AML-193 (cell line): ENCODE measurements at places on chromosomes 2 and 18.

DNA sequence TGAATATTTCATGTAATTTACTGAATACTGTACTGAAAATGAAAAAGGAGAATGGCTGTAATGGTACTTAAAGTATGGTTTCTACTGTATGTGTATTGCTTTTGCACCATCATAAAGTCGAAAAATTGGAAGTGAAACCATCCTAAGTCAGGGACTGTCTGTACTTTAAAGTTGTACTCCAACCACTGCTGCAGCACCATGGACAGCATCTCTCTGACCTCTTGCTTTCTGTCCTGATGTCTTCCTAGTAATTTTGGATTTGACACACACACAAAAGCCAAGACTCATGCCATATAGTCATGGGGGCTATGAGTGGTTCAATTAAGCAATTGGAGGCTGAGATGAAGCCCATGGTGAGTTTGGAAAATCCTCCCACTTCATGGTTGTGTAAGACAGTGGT is 256.3 kb upstream of the PKDCC start:
- no peak for DNase-seq

DNA sequence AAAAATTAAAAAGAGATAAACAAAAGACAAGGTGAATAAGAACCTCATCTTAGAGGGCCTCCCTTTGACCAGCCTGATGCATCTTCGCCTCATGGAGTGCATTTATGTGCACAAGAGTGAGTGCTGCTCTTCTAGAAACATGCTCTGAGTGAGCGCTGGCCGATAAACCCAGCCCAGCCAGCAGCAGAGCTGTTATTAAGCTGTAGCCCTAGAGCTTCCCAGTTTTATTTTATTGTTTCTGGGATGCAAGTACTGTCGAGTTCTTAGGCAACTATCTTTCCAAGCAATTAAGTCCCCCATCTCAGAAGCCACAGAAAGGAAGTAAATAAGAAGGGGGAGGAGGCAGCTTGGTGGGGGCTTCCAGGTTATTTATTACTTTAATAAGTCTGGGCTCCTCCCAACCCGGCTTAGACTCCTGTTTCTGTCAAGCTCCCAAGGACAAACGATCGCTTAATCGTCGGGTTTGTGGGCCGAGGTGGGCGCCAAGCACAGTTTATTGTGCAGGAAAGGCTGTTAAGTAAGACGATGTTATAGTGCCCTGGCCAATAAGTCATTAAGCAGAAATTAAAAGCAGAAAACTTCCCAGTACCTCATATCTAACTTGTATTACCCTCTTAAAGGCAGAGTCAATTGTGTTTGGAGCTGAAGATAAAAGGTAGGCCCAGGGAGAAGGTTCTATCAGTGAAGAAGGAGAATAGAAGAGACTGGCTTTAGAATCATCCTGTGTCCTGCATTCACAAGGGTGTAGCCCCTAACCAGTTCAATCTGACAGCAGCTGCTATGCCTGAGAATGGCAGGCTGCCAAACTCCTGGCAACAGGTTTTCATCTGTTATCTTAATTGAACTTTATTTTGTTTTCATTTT is 176.3 kb downstream of the PIK3C3 start:
- no peak for DNase-seq

GRCh38 chr2:241619597-241620418 is 17.1 kb downstream of the THAP4 start:
- no peak for DNase-seq

DNA sequence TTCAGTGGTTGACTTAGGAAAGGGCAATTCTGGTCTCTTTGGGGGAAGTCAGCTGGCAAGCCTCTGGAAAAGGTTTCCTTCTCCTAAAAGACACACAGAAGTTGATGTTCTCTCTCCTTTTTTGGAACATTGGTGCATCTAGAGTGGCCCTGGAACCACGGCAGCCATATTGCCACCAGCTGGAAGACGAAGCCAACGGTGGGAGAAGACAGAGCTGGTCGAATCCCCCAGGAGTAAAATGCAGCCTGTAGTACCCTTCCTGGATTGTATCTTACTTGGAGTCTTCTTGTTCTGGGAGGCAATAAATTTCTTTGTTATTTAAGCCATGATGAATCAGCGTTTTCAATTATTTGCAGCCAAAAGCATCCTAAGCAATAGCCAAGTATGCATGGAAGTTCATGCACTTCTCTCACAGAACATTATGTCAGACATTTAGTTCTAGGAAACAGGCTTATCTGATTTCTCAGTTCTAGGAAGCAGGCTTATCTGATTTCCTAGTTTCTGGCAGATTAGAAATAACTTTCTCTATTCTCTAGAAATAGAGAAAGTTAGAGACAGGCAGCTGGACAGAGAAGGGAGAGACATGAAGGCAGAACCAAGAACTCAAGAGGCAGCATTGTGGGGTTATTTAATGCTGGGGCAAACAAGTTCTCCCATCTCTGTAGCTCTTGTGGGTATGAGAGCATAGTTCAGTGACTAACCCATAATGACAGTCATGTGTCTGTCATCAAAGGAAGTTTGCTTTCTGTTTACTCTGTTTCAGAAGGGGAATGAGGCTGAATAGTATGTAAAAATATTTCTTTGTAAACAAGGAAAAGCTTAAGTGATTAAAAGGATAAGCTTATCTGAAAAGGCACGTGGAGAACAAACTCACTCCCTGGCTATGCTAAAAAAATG is 40.5 kb upstream of the NABP1 start:
- DNase-seq = no peak

DNA sequence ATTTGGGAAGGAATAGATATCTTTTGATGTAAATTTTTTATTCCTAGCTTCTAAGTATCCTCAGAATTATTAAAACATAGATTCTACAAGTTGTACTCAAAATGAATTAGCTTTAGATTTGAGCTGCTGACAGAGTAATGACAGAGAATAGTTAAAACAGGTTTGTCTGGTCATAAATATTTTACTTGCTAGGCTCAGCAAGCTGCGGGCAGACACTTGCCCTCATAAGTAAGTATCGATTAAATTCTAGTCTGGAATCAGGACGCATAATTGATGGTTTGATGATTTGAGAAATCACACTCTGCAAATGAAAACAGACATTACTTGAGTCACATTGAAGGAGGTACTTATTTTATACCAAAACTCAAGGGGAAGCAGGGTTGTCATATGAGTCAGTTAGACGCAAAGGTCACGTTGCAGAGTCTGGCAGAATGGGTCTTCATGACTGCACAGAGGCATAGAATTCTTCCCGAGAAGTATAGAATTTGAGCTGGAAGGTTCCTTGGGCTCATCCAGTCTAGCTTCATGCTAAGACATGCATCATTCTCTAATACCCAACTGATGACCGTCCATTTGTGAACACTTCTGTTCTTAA is 27.5 kb downstream of the ARL4C start:
- no peak for DNase-seq

DNA sequence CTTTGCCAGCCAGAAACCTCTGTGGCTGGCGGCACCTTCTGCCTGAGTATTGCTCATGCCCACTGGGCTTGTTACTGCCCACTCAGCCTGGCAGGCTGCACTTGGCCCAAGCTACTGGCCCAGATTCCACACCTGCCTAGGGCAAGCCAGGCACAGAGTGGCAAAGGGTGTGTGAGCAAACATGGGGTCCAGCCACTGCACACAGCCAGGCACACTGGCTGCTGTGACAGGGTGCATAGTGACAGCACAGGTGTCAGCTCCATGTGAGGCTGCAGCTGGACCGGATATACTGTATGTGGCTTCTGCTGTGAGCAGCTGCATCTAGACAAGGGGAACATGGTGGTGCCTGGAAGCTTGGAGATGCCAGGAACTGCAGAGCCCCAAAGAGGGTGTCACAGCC is 113.9 kb downstream of the COPS8 start:
- DNase-seq = no peak

DNA sequence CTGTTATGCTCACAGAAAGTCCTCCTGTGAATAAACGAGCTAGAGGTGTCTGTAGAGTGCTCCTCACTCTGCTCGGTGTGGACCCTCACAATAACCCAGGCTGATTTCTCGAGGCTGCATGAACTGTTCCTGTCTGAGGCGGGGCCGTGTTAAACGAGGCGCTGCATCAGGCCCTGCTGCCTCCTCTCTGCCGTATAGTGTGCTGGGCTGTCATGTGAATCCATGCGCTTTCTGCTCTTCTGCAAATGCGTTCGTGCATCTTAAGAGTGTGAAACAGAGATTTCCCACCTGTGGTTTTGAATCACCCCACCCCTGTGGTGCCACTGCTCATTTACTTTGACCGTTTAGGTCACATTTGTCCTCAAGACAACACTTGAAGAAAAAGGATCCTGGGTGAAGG is 26.2 kb downstream of the TRAF3IP1 start:
- no peak for DNase-seq

- no peak for DNase-seq
Measured at GRCh38 chr18:54871231-54871630, 43.0 kb downstream of the RAB27B start.

DNA sequence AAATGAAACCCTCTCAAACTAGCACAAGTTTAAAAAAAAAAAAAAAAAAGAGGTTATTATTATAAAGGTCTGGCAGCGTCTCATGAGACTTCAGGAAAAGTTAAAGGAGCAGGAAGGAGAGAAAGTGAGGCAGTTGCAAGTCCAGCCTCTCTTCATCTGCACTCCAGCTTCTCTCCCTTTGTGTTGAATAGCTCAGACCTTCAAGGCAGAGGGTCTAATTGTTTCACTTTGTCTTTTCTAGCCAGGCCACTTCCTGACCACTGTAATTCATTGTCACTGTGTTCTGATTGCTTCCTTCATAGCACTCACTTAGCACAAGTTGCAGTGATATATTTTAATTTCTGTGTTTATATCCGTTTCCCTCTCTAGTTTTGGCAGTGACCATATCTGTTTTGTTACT is 99.9 kb downstream of the SPATS2L start:
- DNase-seq = no peak

- DNase-seq = no peak
Measured at GRCh38 chr18:6917072-6917471, 187.6 kb downstream of the ARHGAP28 start.
